CD4-positive, alpha-beta T cell treated with Interleukin-21 for 1 hour (primary cell): ENCODE measurements at places on chromosomes 12 and 14.

GRCh38 chr14:44412858-44413569 is 94.1 kb downstream of the FSCB start:
- no peak for DNase-seq

DNA sequence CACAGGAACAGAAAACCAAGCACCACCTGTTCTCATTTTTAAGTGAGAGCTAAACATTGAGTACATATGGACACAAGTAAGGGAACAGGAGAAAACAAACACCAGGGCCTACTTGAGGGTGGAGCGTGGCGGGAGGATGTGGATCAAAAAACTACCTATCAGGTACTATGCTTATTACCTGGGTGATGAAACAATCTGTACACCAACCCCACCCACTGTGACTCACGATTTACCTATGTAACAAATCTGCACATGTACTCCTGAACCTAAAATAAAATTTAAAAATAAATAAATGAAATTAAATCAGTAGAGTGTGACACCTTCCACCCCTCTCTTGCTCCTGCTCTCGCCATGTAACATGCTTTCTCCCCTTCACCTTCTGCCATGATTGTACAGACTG is 615.5 kb downstream of the RPL10L start:
- DNase-seq, result no peak

DNA sequence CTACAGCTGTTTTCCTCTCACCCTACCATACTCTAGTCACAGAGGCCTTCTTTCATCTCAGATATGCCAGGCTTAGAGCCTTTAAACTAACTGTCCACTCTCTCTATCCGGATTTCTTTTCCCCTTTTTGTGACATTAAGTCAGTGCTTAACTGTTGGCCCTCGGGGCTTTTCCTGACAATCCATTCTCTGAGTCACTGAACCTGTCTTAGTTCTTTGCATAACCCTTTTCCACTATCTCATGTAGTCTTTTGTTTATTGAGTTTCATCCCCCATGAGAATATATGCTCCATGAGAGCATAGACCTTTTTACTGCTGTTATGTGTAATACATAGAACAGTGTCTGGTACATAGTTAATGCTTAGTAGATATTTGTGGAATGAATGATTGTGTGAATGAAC is 68.7 kb downstream of the PLEKHA5 start:
- no peak for DNase-seq

GRCh38 chr14:19828314-19828713 is 24.7 kb downstream of the OR4N2 start:
- DNase-seq, result no peak

DNA sequence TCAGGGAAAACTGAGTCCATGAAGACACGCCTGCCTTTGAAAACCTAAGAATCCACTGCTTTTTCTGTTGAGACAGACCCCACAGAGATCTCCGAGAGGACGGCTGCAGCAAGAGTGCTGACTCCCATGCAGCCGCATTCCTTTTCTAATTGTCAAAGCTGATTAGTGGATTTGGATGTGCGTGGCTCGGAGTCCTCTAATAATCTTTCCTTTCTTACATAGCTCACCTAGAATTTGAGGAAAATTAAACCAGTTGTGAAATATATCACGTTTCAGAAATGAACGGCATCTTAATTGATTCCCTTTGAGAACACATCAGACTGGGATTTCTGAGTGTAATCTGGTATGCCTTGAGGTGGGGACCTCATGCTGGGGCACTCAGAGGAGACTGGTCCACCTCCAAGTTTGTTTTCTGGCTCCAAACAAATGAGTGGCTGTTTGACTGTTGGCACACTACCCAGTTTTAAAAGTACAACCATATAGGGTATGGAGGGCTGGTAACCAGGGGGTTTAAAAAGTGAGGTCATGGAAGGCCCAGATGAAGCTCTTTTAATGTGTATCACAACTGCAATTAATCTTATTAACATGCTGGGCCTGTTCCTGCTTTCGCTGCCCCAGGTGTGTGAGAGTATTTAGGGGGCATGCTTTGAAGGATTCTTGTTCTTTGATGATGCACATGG is 63.3 kb downstream of the RASSF3 start:
- DNase-seq, result no peak

GRCh38 chr14:105986894-105987284 is 460.5 kb downstream of the TMEM121 start:
- no peak for DNase-seq

DNA sequence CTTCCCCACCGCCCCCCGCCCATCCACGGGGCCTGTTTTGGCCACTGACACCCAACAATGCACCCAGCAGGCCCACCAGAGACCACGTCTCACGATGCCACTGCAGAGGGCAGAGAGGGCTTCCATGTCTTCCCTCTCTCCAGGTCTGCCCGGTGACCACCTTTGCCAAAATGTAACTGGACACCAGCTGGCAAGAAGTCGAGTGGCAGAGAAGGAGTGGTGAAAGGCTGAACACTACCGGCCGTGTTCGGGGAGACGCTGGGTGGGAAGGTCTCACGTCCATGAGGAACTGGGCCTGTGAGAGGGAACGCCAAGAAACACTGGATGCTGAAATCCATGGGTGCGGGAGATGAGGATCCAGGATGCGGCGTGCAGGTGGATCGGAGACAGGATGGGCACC is 308.2 kb downstream of the ADGRD1 start:
- DNase-seq, result no peak

- no peak for DNase-seq
Measured at GRCh38 chr14:50920482-50921230, 23.6 kb downstream of the PYGL start.

DNA sequence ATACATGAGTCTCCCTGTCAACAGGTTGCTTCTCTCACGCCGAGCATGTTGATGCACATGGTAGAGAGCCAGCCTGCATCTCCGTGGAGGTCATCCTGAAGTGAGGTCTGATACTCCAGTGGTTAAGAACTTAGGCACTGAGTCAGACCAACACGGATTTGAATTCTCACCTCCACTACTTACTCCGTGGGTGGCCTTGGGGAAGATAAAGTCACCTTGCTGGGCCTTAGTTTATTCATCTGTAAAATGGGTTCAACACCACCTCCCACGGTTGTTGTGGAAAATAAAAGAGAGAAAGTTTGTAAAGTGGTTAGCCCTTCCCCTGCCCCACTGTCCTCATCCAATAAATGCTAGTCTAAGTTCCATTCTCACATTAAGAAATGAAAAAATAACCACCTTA is 408.9 kb downstream of the MED13L start:
- no peak for DNase-seq

- no peak for DNase-seq
Measured at GRCh38 chr14:103302966-103303365, 31.1 kb upstream of the EIF5 start.

DNA sequence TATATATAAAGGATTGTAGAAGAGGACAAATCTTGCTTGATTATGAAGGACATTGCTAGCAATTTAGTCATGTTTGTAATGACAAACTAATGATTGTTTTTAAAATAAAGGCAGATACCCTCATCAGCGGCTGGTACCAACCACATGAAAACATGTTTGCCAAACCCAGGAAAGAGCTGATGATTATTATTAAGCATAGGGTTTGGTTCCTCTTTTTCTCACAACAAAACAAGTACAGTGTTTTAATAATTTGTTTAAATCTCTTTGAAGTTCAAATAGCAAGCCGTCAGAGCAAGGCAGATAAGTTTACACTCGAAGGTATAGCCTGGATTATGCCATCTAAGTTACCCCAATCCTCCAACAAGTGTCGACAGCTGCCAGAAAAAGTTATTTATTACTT is 5.3 kb upstream of the SINHCAF start:
- no peak for DNase-seq

DNA sequence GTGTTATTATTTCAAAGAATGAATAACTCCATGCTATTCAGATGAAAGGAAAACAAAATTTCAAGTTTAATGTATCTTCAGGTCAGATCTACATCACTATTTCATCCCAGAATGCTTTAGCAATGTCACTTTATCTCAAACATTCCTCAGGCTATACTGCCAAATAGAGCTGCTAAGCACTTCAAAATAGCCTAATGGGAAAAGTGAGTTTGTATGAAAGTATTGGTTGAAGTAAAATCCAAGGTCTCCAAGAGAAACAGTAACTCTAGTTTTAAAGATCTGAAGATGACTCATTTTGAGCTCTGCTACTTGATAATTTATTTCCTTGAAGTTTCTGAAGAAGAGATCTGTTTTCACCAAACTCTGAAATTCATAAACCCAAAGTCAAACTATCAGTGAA is 466.2 kb upstream of the FOXG1 start:
- no peak for DNase-seq

DNA sequence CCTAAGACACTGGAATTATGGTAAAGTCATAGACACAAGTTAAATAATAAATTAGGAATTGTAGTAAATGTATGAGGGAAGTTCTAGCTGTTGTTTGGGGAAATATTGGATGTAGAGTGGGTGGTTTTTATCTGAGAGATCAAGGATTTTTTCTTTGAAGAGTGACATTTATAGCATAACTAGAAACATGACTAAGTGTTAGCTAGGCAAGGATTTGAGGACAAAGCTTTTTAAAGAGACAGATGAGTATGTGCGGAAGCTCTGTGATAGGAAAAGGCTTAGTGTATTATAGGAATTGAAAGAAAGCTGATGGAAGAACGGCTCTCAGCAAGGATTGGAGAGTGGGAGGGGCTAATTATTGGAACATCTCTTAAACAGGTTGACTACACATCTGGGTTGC is 24.5 kb downstream of the PDZRN4 start:
- no peak for DNase-seq
